ENCODE measurements at places on chromosomes 4 and X. TPM values are rescaled to one million over a fixed set of nuclear protein-coding genes. Genes with fewer than 3 reads are reported as not detected.

DNA sequence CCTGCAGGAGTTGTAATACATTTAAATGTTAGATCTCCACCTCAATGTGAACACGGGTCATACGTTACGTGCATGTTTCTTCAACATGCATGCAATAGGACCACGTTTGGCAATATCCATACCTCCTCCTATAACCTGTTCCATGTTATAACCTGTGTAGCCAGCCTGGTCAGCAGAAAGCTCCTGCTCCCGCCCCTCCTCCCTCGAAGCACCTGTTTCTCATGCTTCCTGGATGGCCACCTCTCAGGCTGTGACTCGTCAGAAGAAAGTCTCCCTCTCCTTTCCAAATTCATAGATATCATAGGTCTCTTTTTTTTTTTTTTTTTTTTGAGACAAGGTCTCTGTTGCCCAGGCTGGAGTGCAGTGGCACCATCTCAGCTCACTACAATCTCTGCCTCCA lies 96.5 kb downstream of the HMX1 start:
- no peak for DNase-seq

GRCh38 chr4:48704091-48704802 lies 75.8 kb downstream of the FRYL start:
- no peak for DNase-seq

DNA sequence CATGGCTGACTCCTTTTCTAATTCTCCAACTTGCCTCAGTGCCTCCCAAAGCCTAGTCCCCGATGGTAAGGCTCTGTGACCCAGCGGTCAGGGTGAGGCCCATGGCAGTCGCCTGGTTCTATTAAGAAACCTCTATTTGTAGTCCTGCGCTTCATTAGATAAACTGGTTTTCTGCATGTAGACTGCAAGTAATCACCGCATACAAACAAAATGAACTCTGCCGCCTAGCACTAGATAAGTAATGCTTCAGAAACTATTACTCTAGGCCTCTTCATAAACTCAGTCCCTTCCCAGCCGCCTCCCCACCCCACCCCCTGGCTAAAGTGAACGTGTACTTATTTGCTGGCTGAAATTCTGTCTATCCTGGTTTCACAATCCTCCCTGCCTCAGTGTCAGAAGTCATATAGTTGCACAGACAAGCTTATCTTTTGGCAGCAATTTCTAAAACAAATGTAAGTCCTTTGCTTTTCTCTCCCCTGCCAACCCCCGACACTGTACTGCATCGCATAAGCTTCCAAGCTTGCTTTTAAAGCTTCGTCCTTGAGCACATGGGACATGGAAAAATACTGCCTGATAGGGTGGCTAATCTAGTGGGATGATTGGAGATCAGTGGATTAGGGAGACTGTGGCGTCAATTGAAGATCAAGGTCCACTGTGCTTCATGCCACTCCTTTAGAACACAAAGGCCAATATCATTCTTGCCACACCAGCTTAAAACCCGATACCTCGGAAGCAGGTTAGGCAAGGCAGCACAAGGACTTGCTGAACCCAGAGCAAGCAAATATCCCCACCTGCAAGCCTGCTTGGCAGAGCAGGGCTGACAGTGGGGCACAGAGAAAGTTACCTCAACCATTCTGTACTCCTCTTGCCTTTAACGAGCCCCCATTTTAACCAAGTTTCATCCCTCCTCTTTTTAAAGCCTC lies 125.8 kb downstream of the IRF2 start:
- no peak for DNase-seq

DNA sequence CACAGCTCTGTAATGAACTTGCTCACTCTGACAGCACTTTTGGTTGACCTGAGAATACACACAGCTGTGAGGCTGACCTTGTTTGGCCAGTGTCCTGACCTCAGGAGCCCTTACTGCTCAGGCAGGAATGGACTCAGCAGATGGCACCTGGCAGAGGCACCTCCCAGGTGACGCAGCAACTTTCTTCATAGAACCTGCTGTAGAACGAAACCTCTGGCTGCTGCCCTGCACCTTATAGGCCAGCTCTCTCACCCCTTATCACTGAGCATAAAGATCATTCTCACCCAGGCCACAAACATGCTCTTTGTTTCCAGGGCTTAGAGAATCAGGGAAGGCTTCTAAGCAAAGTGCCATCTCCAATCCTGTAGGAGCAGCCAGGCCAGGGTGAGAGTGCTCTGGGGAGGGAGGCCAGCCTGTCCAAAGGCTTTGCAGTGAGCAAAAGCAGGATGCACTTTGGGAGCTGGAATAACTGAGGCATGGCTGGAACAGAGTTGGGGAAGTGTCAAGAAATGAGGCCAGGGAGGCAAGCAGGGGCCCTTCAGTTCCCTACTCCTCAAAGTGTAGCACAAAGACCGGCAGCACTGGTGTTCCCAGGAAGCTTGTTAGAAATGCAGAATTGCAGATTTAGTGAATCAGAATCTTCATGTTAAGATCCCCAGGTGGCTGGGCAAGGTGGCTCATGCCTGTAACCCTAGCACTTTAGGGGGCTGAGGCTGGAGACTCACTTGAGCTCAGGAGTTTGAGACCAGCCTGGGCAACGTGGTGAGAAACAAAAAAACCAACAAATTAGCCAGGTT lies 13.3 kb upstream of the CENPU start:
- DNase-seq = no peak

GRCh38 chr4:163194593-163194992 lies 27.9 kb upstream of the NAF1 start:
- no peak for DNase-seq

- DNase-seq = no peak
Observed at GRCh38 chr4:4735870-4736269, 123.6 kb upstream of the MSX1 start.

DNA sequence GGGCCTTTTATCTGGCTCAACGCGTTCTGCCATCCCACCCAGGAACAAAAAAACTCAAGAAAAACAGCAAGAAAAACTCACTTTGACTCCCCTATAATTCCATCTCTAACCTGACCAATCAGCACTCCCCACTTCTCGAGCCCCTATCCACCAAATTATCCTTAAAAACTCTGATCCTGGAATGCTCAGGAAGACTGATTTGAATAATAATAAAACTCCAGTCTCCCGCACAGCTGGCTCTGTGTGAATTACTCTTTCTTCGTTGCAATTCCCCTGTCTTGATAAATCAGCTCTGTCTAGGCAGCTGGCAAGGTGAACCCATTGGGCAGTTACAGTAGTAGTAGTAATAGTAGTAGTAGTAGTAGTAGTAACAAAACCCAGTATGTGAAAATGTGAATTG lies 165.7 kb upstream of the CASK start:
- DNase-seq = no peak

- no peak for DNase-seq
Observed at GRCh38 chrX:72045552-72046277, 86.0 kb downstream of the RTL5 start.

Gene TMEM255A
- 0.73 TPM for polyA plus RNA-seq

- DNase-seq = no peak
Observed at GRCh38 chr4:3476936-3477749, 14.0 kb downstream of the DOK7 start.

Gene ASB12
- polyA plus RNA-seq = 0.53 TPM

GRCh38 chrX:138240266-138240665 lies 471.3 kb downstream of the FGF13 start:
- DNase-seq = no peak

DNA sequence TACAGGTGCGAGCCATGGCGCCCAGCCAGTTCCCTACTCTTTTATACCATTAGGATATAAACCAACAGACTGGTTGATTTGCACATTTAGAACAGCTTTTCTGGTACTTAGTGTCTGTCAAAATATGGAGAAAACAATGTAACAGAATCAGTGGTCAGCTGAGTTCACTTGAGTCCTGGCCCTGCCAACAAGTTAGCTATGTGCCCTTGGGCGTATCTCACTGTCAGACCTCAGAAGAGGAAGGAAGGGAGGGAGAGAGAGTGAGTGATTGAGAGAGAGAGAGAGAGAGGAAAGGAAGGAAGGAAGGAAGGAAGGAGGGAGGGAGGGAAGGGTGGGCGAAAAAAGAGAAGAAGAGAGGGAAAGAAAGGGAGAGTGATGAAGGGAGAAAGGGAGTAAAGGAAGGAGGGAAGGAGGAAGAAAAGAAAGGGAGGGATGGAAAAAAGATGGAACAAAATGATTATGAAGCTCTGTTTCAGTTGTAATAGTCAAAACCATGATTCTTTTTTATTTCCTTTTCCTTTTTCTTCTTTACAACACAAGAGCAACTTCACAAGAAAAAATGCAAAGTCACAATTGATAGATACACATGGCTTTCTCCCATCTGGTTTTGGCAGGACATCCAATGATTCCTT lies 55.7 kb upstream of the PDGFRA start:
- DNase-seq = no peak

DNA sequence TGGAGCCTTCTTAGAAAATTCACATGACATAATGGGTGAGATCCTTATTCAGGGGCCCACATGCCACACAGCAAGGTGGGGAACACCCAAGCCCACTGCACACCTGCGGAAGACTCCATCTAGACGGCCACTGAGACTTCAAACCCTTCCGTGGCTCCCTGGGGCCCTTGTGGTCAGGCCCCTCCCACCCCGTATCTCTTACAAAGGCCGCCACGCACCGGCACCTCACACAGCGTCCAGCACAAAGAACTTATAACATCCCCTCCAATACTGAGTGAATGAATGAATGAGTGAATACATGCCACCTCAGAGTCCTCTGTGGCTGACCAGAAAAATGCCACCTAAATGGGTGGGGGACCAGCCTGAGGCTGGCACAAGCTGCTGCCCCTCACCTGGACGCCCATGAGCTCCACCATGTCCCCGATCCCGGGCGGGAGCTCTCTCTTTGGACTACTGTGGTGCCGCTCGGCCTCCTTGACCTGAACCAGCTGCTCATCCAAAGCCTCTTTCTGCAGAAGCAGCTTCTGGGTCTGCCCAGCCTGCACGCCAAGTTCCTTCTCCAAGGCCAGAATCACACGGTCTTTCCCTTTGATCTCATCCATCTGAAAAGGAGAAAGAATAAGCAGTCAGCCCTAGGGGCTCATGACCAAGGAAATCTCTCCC lies 66.9 kb upstream of the C4orf50 start:
- no peak for DNase-seq

GRCh38 chrX:30414144-30414543 lies 105.0 kb upstream of the NR0B1 start:
- DNase-seq = no peak

DNA sequence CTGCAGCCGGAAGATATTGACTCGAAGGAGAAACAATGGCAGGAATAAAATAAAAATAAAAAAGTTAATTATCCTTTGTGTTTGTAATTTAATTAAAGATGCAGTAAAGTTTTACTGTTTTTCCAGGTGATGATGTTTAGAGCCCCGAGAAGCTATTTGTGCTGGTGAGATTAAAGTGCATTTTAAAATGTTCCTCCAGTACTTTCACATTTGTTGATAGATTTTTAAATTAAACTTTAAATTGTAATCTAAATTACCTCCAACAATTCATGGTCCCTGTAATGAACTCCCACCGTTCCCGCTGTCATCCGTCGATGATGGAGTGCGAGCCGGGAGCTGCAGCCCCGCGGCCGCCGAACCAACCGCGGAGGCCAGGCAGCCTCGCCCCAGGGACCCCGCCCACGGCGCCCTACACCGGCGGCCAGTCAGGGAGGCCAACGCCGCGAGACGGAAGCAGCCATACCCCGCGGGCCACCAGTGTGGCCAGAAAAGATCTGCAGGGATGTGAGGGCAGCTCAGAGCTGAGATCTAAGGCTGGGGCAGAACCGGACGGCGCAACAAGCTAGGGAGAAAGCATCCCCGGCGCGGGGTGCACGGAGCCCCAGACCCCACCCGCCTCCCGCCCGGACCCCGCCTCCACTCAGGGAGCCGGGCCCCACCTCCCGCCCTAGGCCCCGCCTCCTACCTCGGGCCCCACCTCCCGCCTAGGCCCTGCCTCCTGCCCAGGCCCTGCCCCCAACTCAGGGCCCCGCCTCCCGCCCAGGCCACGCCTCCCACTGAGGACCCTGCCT lies 104.0 kb downstream of the FAM53A start:
- DNase-seq = peak; percentile 92

DNA sequence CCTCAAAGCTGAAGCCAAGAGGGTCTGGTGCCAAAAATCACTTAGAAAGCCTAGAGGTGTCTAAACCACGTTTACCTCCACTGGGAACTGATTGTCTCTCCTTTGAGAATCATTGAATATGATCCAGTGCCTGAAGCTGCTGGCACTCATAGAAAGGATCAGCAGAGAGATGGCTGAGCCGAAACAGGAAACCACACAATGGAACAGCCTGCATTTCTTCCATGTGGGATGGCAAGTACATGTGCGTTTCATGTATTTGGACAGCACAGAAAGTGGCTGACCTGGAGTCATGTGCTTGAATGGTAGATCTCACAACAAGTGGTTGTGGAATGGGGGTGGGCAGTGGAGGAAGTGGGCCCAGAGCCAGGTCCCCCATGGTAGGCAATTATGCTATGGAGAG lies 533.7 kb downstream of the INPP4B start:
- no peak for DNase-seq

DNA sequence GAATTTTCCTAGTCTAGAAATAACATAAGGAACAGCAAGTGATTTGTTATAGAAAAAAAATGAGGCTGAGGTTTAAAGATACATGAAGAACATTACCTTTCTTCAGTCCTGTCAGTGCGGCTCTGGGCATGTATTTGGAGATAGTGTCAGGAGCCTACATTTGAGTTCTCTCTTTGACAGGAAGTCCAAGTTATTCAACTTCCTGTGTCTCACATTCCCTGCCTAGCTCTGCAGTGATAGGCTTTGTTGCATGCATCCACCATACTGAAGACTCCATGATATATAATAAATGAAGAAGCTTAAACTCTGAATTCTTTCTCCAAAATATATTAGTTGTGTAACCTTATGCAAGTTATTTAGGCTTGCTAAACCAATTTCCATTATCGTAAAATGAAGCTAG lies 148.7 kb downstream of the RELL1 start:
- no peak for DNase-seq

GRCh38 chrX:13365161-13365560 lies 45.3 kb upstream of the ATXN3L start:
- no peak for DNase-seq

Measured in naive thymus-derived CD8-positive, alpha-beta T cell (primary cell).